ENCODE measurements at places on chromosomes 3 and 15.

DNA sequence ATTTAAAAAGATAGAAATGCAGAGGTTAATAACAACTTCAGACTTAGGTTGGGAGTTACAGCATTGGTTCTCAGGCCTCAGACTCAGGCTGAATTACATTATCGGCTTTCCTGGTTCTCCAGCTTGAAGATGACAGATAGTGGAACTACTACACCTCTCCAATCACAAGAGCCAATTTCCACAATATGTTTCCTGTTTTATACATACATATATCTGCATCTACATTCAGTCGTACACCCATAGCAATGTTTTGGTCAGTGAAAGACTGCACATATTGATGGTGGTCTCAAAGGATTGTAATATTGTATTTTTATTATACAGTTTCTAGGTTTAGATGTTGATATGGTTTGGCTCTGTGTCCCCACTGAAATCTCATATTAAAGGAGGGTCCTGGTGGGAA, 35.4 kb downstream of the AADACL2 start:
- DNase-seq = no peak

- DNase-seq = no peak
Measured at GRCh38 chr3:31077826-31078225, 183.4 kb upstream of the GADL1 start.

GRCh38 chr3:124121379-124122312, 129.7 kb upstream of the ROPN1 start:
- no peak for DNase-seq

DNA sequence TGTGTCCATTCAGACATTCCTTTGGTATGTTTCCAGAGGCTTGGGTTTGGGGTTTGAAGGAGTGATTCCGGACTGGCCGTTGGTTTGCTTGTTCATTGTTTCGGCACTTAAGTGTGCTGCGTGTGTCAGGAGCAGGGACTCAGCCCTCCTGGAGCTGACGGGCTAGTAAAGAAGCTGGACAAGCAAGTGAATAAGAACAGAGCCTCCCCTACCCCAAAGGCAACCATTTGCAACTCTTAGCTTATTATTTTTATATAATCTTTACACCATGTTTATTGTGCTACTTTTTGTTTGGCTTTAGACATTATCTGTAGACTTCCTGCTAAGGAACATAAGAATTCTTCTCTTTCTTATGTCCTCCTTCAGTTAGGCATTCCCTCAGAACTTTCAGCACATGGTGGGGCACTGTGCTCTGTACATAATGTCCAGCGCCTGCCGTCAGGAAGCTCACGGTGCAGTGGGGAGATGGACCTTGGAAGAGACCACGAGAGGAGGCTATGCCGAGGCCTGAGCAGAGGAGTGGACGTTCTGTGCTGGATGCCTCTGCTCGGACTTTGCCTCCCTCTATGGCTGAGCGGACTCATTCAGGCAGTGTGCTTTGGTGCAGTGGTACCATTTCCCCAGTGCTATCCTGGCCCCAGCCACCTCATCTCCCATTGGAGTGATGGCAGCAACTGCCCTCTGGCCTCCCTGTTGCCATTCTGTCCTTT, 65.4 kb downstream of the EEFSEC start:
- DNase-seq = no peak

- DNase-seq = peak; percentile 23
Measured at GRCh38 chr3:28053759-28054158, 187.7 kb upstream of the CMC1 start.

GRCh38 chr3:63067999-63068645, 192.9 kb upstream of the CADPS start:
- DNase-seq = no peak

DNA sequence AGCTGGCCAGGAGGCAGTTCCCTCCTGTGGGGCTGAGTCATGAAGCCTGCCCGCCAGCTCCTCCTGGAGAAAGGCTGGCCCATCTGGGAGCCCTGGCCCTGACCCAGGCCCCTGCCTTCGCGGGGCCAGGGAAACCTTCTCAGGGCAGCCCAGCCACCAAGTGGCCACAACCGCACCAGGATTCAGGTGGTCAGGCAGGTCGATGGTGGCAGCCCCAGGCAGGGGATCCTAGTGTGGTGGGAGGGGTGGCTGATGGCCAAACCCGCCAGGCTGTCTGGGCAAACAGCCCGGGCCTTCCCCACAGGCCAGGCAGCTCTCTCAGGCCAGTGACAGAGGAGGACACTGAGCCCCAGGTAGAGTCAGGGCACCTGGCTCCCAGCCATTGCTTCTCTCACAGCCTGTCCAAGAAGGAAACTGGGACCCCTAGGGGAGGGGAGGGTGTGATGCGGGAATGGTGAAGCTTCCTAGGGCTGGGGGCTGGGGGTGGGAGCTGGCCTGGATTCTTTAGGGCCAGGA, 1.2 kb downstream of the TWF2 start:
- DNase-seq = no peak

- no peak for DNase-seq
Measured at GRCh38 chr3:112519424-112520001, 20.2 kb upstream of the BTLA start.

- no peak for DNase-seq
Measured at GRCh38 chr3:5806192-5806591, 618.7 kb downstream of the EDEM1 start.

DNA sequence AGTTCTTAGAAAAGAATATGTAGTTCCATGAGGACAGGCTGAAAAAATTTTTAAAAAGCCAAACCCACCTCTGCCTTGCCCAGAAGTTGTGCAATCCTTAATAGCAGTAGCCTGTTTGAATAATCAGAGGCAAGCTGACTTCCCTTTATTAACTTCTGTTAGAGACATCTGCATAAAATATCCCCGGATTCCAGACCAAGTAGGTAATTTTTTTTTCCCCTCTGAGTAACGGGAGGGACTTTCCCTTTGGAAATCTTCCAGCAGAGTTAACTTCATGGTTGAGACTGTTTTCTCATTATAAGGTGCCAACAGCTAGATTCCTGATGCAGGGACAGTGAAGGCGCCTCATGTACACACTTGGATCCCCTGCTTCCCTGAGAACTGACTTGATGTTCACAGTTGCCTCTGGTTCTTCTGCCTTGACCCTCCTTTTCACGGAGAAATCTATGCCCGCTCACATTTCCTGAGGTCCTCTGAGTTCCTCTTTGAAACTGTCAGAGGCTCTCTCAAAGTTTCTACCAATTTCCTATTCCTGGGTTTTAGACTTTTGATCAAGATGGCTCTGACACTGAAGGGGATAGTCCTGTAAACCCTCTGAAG, 227.6 kb upstream of the BHLHE40 start:
- no peak for DNase-seq

- peak; percentile 17 for DNase-seq
Measured at GRCh38 chr3:15428539-15428938, 1.1 kb downstream of the EAF1 start.

DNA sequence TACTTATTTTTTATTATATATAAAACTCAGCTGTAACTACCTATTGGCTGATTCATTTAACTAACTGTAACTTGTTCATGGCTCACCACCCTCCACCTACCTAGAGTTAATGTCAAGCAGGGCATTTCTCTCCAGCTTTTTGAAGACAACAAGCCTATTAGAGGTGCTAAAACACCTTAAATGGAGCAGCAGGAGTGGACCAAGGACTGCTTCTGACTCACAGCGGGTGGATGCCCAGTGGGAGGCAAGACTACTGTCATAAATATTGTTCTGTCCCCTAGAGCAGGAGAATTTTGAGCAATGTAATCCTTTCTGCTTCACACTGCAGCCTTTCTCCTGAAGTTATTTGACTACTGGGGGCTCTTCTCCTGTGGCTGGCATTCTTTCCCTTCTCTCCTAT, 146.9 kb downstream of the CLSTN2 start:
- DNase-seq = no peak

DNA sequence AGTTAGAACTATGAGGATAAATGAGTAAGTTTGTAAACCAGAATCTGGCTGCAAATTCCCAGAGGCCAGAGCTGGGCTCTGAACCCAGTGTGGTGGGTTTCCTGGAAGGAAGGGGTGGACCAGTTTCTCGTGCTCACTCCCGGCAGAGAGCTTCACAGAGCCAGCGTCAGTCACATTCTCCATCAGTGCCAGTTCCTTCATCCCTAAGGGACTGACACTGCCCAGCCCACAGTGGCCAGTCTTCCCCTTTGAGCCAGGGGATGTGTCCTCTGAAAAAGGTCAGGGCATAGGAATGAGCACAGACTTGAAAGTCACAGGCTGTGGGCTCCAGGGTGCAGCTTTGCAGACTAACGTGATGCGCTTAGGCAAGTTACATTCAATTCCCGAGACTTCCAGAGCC, 135.8 kb upstream of the HACD2 start:
- no peak for DNase-seq

DNA sequence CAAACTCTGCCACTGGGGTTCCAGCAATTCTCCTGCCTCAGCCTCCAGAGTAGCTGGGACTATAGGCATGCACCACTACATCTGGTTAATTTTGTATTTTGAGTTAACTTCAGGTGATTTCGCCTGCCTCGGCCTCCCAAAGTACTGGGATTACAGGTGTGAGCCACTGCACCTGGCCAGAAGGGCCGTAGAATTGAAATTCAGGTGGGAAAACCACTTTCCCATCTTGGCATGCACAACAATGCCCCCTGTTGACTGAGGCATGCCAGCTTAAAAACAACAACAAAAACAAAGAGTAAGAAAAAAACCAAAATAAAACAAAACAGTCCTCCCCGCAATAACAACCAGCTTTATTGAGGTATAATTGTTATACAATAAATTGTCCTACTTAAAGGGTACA, 32.6 kb upstream of the RAB11A start:
- no peak for DNase-seq

DNA sequence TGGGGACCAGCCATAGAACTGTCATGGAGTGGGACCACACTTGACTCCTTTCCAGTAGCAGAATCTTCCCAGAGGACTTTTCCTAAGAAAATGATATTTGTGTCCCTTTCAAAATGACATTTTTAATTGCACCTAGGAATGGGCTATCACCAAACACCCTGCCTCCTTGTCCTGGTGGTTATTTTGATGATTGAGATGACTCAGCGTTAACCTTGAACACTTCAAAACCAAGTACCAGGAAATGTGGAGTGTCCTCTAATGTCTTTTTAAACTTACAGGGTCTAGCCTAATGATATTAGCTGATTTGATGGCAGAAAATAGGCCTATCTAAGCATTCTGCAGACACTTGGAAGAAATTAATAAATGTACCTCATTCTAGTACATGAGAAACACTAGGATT, 90.7 kb downstream of the HHLA2 start:
- no peak for DNase-seq

- peak; percentile 42 for DNase-seq
Measured at GRCh38 chr15:55774113-55774970, 31.4 kb upstream of the PRTG start.

- no peak for DNase-seq
Measured at GRCh38 chr3:157487339-157487738, 15.9 kb downstream of the VEPH1 start.

- no peak for DNase-seq
Measured at GRCh38 chr3:98731720-98732285, 31.3 kb upstream of the ST3GAL6 start.

DNA sequence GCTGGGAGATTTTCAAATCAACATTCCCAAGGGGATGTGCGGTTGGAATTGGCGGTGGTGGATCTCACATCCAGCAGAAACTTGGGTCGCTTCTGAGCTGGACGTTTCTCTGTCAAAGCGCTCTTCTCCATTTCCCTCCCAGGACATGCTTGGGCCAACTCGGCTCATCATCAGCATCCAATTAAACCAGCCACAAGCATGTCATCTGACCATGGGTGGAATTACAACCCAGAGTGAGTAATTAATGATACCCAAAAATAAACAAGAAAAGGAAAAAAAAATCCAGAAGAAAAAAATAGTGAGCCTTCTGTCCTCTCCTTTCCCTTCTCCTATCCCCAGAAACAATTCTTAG, 111.2 kb downstream of the XXYLT1 start:
- no peak for DNase-seq

DNA sequence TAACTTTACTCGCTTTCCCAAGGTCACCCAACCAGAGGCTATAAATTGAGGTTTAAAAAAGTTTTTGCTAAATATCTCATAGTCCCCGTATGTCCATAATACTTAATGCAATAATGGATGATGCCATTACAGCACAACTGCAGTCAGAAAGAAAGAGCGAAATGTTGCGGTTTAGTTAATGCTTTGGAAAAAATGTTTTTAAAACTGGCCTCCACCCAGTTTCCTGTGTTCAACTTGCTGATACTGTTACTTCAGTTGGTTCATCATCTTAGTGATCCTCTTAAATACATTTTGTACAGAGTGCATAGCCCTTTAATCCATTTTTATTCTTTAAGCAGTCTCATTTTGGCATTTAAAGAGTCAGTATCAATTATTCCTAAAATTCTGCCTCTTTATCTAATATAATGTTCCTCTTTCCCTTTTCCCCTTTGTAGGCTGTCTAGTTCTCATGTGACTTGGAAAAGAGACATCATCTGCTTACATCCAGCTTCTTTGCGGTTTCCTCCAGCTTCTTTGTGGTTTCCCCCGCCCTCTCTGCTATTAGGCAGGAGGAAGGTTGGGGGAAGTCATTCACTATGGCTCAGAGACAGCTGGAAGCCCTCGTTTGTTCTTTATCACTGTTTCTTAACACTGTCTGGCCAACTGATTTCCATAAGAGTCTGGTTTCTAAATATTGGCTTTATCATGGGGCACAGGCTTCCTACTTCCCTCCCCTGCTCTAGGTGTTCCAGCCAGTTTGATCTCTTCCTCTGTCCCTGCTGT, 154.3 kb downstream of the GOLIM4 start:
- DNase-seq = no peak

DNA sequence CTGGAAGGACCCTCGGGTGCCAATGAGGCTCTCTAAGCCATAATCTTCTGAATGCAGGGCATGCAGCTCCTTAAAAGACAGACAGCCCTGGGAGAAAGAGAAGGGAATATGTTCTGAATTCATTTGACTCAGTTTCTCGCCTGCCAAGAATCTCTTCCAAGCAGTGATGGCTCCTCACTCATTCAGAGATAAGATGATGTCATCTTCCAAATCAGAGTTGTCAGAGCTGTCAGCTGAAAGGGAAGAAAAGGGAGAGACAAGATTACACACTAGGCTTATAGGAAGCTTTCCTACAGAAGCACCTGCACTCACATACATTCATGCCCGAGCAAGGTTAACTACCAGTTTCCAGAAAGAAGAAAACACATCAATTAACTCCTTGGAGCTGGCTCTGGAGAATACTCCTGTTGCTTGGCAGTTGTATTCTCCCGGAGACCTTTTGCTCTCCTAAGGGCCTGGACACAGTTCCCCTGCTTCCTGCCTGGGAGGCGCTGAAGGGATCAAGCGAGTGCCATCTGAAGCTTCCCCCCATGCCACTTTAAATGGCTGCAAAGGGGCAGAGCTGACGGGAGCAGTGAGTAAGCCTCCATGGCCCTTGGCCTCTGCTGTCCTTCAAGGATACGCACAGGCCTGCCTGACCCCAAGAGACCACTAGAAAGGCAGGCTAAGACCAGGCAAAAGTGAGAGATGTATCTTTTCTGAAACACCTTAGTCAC, 7.7 kb downstream of the RBM15B start:
- no peak for DNase-seq

GRCh38 chr3:156792114-156792513, 34.0 kb upstream of the LEKR1 start:
- DNase-seq = no peak
